NCI-H2081 (cell line): ENCODE measurements at places on chromosomes 2 and 18.

DNA sequence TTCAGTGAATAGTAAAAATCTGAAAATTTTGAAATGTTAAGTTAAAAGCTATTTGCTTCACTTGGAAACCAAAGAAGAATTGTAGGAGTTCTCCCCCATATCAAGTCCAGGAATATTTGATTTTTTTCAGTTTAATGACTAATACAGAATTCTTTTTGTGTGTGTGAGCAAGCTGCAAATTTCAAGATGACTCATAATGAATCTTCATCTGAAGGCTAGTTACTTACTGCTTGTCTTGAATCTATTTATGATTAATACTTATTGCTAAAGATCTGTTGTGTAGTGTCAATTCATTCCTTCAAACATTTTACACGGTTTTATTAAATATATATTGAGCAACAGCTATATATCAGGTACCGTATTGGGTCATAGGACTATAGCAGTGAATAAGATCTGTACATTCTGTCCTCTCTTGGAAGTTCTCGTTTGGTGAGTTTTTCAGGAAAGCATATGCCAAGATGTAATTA lies 47.8 kb upstream of the CAVIN2 start:
- DNase-seq = no peak

DNA sequence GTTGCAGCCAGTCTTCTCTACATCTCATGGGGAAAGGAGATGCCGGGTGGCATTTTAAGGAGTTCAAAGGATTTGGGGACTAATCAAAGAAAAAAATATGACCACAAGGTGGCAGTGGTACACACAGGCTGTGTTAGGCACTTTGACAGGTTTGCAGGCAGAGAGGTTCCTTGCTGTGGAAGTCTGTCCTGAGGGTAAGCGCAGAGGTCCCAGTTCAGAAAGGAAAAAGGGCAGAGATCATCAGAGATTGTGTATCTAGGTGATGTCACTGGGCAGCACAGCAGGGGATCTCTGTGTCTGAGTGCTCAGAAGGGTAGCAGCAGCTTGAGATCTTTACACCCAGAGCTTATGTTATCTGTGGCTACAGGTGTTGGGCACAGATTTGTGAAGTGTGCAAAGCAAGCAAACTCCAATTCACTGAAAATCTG lies 231.4 kb downstream of the LRRTM1 start:
- DNase-seq = peak; percentile 67

DNA sequence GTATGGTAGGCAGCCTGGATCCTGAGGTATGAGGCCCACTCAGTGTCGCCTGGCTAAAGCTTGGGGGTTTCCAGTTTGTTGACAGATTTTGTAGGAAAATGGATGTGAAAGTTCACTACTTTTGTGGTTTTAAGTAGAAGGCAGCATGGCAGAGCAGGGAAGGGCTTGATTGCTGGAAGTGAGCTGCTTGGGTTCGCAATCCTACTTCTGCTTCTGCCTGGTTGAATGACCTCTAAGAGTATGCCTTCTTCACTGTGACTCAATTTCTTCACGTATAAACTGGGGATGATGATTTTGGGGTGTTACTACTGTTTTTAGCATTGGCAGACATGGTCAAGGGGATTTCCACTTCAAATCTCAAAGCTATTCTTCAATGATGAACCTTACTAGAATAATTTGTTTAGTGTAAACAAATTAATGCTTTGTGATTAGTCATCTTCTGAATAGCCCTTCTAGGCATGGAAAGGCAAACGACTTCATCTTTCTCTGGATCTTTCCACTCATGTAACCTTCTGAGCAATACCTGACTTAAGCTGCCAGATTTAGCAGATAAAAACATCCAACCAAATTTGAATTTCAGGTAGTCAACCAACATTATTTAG lies 13.2 kb downstream of the BMP10 start:
- no peak for DNase-seq

- DNase-seq = no peak
Measured at GRCh38 chr2:196162586-196163175, 8.7 kb downstream of the STK17B start.

DNA sequence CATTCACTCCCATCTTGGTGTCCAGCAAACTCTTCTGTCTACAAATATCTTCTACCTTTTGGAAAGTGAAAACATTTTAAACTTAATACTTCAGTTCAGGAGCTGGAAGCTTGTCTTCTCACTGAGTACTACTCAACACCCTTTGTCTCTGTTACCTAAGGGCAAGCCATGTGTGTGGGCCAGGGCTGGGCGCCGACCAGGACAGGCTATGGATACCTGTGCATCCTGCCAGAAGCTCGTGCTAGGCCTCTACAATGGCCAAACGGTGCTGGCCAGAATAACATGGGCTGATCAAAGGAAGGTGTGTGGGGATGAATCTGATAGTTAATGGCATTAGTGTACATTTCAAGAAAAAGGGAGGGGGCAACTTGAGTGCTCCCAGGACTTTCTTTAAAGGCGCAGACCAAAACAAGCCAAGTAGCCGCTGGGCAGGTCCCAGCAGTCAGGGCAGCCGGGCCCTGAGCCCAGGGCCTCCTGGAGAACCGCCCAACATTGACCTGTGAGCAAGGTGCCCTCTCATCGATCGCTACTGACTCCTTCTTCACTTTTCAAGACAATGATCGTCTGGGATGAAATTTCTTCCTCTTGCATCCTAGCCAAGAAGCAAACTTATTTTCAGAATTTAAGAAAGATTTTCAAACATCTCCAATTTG lies 29.0 kb upstream of the ID2 start:
- DNase-seq = no peak

GRCh38 chr18:13175754-13176210 lies 42.8 kb upstream of the LDLRAD4 start:
- no peak for DNase-seq

GRCh38 chr2:105924271-105924670 lies 179.6 kb downstream of the NCK2 start:
- DNase-seq = no peak

- no peak for DNase-seq
Measured at GRCh38 chr2:28377195-28377816, 15.4 kb upstream of the FOSL2 start.

GRCh38 chr2:138239902-138240491 lies 261.6 kb upstream of the SPOPL start:
- no peak for DNase-seq

GRCh38 chr2:233217892-233218377 lies 33.5 kb upstream of the ATG16L1 start:
- no peak for DNase-seq

- DNase-seq = no peak
Measured at GRCh38 chr2:48849770-48850169, 94.2 kb upstream of the LHCGR start.

DNA sequence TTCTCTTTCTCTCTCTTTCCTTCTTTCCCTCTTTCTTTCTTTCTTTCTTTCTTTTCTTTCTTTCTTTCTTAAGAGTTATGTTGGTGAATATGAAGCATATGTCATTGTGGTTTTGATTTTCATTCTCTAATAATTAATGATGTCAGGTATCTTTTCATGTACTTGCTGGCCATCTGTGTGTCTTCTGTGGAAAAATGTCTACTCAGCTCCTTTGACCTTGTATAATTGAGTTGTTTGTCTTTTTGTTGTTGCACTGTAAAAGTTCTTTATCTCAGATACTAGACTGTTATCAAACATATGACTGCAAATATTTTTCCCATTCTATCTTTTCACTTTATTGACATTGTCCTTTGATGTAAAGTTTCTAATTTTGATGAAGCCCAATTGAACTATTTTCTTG lies 645.1 kb downstream of the CNTNAP5 start:
- no peak for DNase-seq

DNA sequence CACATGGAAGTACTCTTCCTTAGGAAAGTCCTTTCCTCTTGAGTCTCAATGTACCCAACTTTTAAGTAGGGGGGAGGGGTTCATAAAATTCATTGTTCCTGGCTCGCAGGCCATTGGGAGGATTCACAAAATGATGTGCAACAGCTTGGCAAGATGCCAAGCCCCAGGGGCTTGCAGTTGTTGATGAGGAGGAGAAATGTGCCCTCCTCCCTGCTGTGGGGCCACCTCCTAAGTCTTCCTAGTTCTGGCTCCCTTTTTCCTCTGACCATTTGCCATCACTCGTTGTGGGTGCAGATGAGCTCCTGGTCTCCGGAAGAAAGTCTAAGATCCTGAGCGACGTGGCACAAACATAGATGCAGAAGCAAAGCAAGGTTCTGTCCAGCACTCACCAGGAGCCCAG lies 435.4 kb downstream of the EIPR1 start:
- DNase-seq = no peak

DNA sequence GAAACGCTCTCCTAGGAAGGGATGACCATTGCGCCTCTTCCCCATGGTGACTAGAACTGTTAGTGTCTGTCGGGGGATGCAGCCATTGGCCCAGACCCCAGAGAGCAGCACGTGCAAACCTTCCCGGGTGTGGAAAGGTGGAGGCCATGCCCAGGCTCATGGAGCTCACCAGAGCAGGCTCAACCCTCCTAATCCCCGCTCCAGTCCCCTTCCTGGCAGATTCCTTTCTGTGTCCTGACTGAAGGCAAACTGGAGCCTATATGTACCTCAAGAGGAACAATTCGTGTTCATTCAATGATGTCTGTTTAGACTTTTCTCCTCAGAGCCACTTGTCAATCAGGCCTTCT lies 94.4 kb downstream of the RHOB start:
- no peak for DNase-seq

DNA sequence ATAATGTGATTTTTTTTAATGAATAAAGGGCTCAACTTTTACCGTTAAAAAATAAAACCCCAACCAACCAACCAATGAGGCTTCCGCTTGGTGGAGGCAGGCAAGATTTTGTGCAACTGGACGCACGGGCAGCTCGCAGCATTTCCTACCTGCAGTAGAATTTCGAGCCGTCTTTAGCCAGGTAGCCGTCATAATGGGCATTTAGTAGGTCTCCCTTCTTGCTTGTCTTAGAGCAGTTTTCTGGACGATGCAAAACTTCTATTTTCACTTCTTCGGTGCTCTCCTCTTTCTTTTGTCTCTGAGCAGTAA lies 316 bp downstream of the FKBP7 start:
- no peak for DNase-seq

DNA sequence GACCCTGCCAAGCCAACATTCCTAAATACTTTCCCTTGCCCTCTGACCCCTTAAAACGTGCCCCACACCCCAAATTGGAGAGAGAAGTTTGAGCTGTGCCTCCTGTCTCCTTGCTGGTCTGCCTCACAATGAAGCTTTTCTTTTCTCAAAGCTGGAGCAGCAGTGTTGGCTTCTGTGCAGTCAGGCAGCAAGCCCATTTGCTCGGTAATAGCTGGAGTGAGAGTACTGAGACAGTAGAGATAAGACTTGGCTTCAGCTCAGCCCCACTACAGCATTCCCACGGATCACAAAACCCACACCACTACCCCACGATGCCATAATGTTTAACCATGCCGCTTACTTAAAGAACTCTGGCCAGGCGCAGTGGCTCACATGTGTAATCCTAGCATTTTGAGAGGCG lies 73.0 kb downstream of the NCAPH start:
- DNase-seq = no peak

GRCh38 chr2:31235504-31235902 lies 1.6 kb downstream of the EHD3 start:
- no peak for DNase-seq

- DNase-seq = no peak
Measured at GRCh38 chr18:4119127-4119648, 335.9 kb downstream of the DLGAP1 start.

- DNase-seq = no peak
Measured at GRCh38 chr18:52236131-52236530, 103.9 kb upstream of the DCC start.

DNA sequence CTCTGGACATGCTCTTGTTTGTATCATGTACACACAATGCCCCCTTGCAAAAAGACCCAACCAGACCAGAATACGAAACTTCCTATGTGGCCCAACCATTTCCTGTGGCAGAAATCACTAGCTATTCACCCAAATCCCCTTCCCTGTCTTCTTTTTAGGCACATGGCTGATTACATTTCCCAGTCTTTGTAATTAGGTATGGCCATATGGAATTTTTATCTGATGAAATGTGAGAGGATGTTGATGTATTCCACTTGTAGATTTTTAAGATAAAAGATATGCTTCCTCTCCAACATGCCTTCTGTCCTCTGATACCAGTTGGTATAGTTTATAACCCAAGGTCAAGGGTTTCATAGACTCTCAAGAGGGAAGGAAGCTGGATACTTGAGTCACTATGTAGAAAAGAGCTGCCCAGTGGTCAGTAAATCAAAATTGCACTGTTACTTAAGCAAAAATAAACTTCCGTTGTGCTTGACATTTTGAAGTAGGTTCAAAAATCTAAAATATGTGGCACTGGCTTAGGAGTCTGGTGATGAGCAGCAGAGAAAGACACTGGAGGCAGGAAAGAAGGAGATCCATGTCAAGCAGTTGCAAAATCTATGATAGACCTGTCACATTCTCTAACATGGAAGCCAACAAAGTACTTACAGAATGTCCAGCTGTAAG lies 297.4 kb downstream of the SMAD2 start:
- DNase-seq = no peak

DNA sequence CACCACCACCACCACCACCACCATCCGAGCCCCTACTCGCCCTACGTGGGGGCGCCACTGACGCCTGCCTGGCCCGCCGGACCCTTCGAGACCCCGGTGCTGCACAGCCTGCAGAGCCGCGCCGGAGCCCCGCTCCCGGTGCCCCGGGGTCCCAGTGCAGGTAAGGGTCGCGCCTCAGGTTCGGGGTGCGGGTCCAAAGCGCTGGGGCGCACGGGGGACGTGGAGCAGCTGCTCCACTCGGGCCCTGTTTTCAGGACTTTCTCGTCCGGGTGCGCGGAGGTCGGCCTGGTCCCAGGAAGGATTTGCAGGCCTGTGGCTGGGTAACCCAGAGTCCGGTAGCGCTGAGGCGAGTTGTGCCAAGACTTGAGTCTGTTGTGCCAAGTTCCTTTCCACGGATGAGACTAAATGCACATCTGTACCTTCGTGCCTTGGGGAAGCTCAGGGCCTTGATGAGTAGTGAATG lies 2.8 kb downstream of the GATA6 start:
- no peak for DNase-seq

DNA sequence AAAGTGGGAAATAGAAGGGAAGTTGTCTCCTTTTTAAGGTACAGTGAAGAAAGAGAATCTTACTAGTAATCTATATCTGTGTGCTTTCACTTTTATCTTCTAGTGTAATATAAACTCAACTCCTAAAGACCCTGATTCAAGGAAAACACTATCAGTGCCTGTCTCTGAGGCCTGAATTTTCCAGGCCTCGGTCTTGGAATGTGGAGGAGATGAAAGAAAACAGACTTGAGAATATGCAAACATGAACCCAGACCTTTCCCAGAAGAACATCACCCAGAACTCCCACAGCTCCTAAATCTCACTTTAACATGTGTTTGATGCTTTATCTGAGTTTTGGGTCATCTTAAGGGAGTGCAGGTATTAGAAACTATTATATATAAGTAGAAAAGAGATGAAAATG lies 51.8 kb downstream of the EPB41L5 start:
- no peak for DNase-seq

- no peak for DNase-seq
Measured at GRCh38 chr2:25983735-25984134, 1.4 kb upstream of the KIF3C start.

DNA sequence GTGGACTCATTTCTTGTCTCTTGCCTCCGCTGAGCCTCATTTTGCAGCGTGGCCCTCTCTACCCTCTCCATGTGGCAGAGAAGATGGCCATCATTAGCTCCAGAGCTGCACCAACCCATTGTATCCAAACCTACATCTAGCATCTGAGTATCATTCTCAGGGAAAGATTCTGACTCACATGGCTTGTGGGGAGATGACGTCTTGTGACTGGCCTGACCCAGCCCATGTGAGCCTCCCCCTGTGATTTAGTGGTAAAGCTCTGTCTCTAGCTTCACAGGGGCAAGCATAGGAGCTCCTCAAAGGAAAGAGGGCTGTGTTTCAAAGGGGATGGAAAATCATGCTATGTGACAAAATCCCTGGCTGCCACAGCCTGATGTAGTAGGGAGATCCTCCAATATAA lies 87.4 kb upstream of the RBMS1 start:
- no peak for DNase-seq

- DNase-seq = no peak
Measured at GRCh38 chr2:218902427-218902826, 21.8 kb downstream of the WNT10A start.
